Thymus (tissue), 14 donors: ENCODE measurements at places on chromosomes 4 and X. TPM values are rescaled to one million over a fixed set of nuclear protein-coding genes. Genes with fewer than 3 reads are reported as not detected.

The TMEM185A gene
- 10.1 TPM for total RNA-seq

The DCAF4L1 gene
- 0.09 TPM for total RNA-seq

The ABHD18 gene
- 13.3 TPM for total RNA-seq

The SLC9A6 gene
- total RNA-seq, result 7.7 TPM

The HPRT1 gene
- total RNA-seq, result 23.3 TPM

The SMIM10 gene
- 1.3 TPM for total RNA-seq

The CAMK2D gene
- total RNA-seq, result 27.9 TPM

The GJB1 gene
- not detected for total RNA-seq

The PNMA6A gene
- total RNA-seq, result 0.71 TPM

The NPY1R gene
- total RNA-seq, result 2.7 TPM

The CCDC110 gene
- total RNA-seq, result 0.24 TPM

The SOWAHD gene
- 1.8 TPM for total RNA-seq

The STARD8 gene
- 1.9 TPM for total RNA-seq

The NEUROG2 gene
- total RNA-seq, result not detected

The CENPVL2 gene
- total RNA-seq, result 0.24 TPM

The FAT4 gene
- 2.7 TPM for total RNA-seq

The NOX1 gene
- 0.33 TPM for total RNA-seq

The EDNRA gene
- total RNA-seq, result 10.1 TPM

The BANK1 gene
- total RNA-seq, result 1.7 TPM

The MTMR8 gene
- total RNA-seq, result 2.1 TPM

The FGF2 gene
- total RNA-seq, result 2.0 TPM

GRCh38 chr4:168856312-168856711, 153.7 kb downstream of the CBR4 start:
- no peak overlapping the region for H3K4me3 ChIP-seq
- no peak overlapping the region for H3K27ac ChIP-seq
- no peaks in the 10 kb centered on the region for H3K36me3 ChIP-seq
- DNase-seq, result no peak
- H3K4me1 ChIP-seq, result peaks cover 22% of the 10 kb centered on the region

- H3K4me1 ChIP-seq, result peaks cover 3% of the 10 kb centered on the region
- no peaks in the 10 kb centered on the region for H3K27me3 ChIP-seq
- no peak for DNase-seq
- peak overlapping the region; percentile 89 for H3K4me3 ChIP-seq
- peak overlapping the region; percentile 98 for H3K27ac ChIP-seq
- H3K36me3 ChIP-seq, result no peaks in the 10 kb centered on the region
These were observed 1.2 kb upstream of the TMSB4X start for GRCh38 chrX:12973561-12974304.

- H3K4me3 ChIP-seq, result peak overlapping the region; percentile 75
- peaks cover 9% of the 10 kb centered on the region for H3K27me3 ChIP-seq
- peak; percentile 18 for DNase-seq
- H3K4me1 ChIP-seq, result peaks cover 24% of the 10 kb centered on the region
These were observed 789 bp downstream of the ARHGAP10 start for GRCh38 chr4:147732518-147733235.

- no peaks in the 10 kb centered on the region for H3K4me1 ChIP-seq
- H3K27ac ChIP-seq, result no peak overlapping the region
- no peaks in the 10 kb centered on the region for H3K36me3 ChIP-seq
- no peak overlapping the region for H3K4me3 ChIP-seq
- DNase-seq, result no peak
These were observed 118.0 kb upstream of the PPARGC1A start for GRCh38 chr4:24007860-24008261.

GRCh38 chr4:98672583-98673287, 14.3 kb upstream of the TSPAN5 start:
- H3K27ac ChIP-seq, result no peak overlapping the region
- no peak for DNase-seq
- no peak overlapping the region for H3K4me3 ChIP-seq

DNA sequence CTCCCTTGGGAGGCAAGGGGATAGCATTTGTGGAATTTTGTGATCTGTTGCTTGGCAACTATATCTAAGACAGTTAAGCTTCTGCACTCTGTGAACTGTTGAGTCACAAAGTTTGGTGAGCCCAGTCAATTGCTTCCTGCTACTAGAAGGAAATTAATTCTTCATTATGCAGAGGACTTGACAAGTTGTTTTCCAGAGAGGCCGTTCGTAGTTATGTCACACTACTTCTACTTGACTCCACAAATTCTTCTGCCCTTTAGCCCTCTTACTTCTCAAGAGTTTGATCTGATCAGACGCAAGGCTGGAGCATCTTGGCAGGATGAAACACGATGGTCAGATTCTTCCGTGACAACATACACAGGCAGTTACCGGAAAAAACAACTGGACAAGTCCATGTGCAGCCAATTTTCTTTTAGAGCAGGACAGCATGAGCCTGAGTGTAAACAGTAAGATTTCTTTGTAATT, at the start of gene C4orf51:
C4orf51 (plus strand) TSS at position 156 of the 465 bp plus-strand sequence; CDS start at position 214, 58 bp downstream.
- DNase-seq, result no peak
- H3K4me1 ChIP-seq, result no peaks in the 10 kb centered on the region
- H3K27ac ChIP-seq, result no peak within 1 kb of the TSS
- H3K27me3 ChIP-seq, result no peaks in the 10 kb centered on the region
- no peaks in the 10 kb centered on the region for H3K36me3 ChIP-seq
- H3K4me3 ChIP-seq, result no peak within 1 kb of the TSS

GRCh38 chr4:104912518-104912917, 234.2 kb upstream of the TET2 start:
- no peak overlapping the region for H3K4me3 ChIP-seq
- no peaks in the 10 kb centered on the region for H3K27me3 ChIP-seq
- no peaks in the 10 kb centered on the region for H3K36me3 ChIP-seq
- no peak overlapping the region for H3K27ac ChIP-seq
- DNase-seq, result no peak

DNA sequence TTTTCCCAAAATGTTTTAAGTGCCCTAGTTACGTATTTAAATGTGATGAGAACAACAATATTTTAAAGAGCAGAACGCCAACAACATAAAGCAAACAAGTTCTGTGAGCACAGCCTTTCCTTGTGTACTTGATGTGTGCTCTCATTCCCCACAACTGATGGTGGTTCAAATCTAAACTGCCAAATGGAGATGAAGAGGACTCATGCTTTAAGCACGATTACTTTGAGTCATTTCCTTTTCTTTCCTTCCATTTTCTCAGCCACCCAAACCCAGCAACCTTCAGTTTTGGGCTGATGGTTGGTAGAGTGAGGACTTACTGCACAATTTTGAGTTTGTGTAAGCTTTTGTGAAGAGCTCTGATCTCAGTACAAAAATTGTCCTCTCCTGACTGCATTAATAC, 1.7 kb downstream of the NSD2 start:
- peaks cover 9% of the 10 kb centered on the region for H3K36me3 ChIP-seq
- peak overlapping the region; percentile 97 for H3K4me3 ChIP-seq
- H3K27me3 ChIP-seq, result no peaks in the 10 kb centered on the region
- peak overlapping the region; percentile 93 for H3K27ac ChIP-seq
- peaks cover 26% of the 10 kb centered on the region for H3K4me1 ChIP-seq
- peak; percentile 40 for DNase-seq

GRCh38 chr4:22216278-22216677, 267.7 kb upstream of the KCNIP4 start:
- H3K27me3 ChIP-seq, result no peaks in the 10 kb centered on the region
- no peak overlapping the region for H3K27ac ChIP-seq
- DNase-seq, result no peak
- no peaks in the 10 kb centered on the region for H3K4me1 ChIP-seq
- H3K4me3 ChIP-seq, result no peak overlapping the region

GRCh38 chr4:37670249-37670648, 15.9 kb downstream of the RELL1 start:
- peaks cover 14% of the 10 kb centered on the region for H3K4me1 ChIP-seq
- no peaks in the 10 kb centered on the region for H3K27me3 ChIP-seq
- H3K27ac ChIP-seq, result no peak overlapping the region
- DNase-seq, result no peak
- H3K36me3 ChIP-seq, result no peaks in the 10 kb centered on the region
- H3K4me3 ChIP-seq, result no peak overlapping the region

DNA sequence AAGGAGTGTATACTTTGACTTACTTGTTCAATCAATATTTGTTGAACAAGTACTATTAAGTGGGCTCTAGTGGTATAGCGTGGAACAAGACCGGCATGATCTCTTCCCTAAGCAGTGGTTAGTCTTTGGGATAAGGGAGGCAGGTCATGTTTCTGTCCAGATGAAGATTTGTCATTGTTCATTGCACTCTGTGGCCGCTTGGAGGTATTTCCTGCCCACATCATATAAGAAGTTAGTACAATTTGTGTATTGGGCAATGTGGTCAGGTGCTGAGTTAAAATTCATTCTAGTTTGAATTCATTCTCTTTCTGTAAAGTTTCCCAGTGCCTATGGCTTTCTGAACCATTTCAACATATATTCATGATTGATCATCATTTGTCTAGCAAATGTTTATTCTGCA, 101.1 kb upstream of the SHISA3 start:
- H3K27me3 ChIP-seq, result no peaks in the 10 kb centered on the region
- no peak overlapping the region for H3K4me3 ChIP-seq
- no peak overlapping the region for H3K27ac ChIP-seq
- no peaks in the 10 kb centered on the region for H3K4me1 ChIP-seq

- no peaks in the 10 kb centered on the region for H3K36me3 ChIP-seq
- H3K4me3 ChIP-seq, result no peak overlapping the region
- no peak overlapping the region for H3K27ac ChIP-seq
- no peaks in the 10 kb centered on the region for H3K4me1 ChIP-seq
- DNase-seq, result no peak
These were observed 937.8 kb downstream of the PCDH7 start for GRCh38 chr4:31657859-31658570.

DNA sequence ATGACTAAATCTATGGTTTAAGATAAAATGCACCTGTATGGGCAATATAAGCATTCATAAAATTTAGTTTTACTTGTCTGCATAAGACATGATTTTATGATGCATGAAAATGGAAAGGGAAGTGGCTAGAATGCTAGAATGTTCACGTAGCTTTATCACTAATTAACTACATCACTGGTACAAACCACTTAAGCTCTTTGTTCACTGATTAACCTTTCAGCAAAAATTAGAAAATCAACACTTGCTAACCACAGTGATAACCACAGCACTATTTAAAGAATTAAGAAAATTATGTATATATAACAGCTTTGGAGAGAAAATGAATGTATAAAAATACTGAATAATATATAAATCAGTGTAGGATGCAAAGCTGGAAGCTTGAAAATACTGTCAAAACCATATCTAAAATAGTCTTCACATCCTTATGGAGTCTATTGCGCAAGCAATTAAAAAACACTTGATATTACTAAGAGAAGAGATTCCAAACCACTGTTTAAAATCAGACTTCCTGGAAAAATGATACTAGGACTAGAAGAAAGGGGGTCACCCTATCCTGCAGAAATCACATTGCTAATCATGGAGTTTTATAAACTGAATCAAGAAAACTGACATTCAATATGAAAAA, 51.9 kb downstream of the EFHC2 start:
- no peaks in the 10 kb centered on the region for H3K36me3 ChIP-seq
- no peak overlapping the region for H3K27ac ChIP-seq
- H3K27me3 ChIP-seq, result no peaks in the 10 kb centered on the region
- no peak overlapping the region for H3K4me3 ChIP-seq
- H3K4me1 ChIP-seq, result no peaks in the 10 kb centered on the region

DNA sequence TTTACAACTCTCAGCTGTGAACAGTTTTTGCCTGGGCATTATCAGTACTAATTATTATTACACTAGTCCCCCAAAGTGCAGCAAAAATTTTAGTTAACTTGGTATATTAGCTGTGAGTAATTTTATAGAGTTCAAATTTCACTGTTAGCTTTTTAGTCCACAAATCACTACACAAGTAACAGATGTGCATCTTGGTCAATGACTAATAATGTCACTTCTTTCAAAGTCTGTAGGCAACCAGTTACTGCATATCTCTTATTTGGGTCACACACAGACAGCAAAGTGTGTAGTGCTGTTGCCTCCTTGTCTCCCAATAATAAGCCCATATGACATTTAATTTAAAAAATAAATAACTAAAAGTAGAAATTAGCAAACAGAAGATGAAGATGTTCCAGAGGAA, 159.9 kb downstream of the SCFD2 start:
- no peaks in the 10 kb centered on the region for H3K27me3 ChIP-seq
- H3K36me3 ChIP-seq, result no peaks in the 10 kb centered on the region
- DNase-seq, result no peak

- no peak overlapping the region for H3K4me3 ChIP-seq
- H3K4me1 ChIP-seq, result no peaks in the 10 kb centered on the region
- H3K27ac ChIP-seq, result no peak overlapping the region
These were observed 10.3 kb upstream of the MAGEB16 start for GRCh38 chrX:35787867-35788266.
